ENCODE measurements at places on chromosomes 2 and 18. TPM values are rescaled to one million over a fixed set of nuclear protein-coding genes. Genes with fewer than 3 reads are reported as not detected.

The CD207 gene
- not detected for total RNA-seq

The TWIST2 gene
- 40.5 TPM for total RNA-seq

The FBXO41 gene
- total RNA-seq: 4.3 TPM

The KLHL29 gene
- 4.4 TPM for total RNA-seq

The CNDP1 gene
- total RNA-seq: under 0.01 TPM

Data from body of pancreas (tissue), 4 donors.